ENCODE measurements at places on chromosomes 13 and 19. TPM values are rescaled to one million over a fixed set of nuclear protein-coding genes. Genes with fewer than 3 reads are reported as not detected.
A peak's percentile ranks its signal among the peaks of the same experiment; 100 is the strongest.

DNA sequence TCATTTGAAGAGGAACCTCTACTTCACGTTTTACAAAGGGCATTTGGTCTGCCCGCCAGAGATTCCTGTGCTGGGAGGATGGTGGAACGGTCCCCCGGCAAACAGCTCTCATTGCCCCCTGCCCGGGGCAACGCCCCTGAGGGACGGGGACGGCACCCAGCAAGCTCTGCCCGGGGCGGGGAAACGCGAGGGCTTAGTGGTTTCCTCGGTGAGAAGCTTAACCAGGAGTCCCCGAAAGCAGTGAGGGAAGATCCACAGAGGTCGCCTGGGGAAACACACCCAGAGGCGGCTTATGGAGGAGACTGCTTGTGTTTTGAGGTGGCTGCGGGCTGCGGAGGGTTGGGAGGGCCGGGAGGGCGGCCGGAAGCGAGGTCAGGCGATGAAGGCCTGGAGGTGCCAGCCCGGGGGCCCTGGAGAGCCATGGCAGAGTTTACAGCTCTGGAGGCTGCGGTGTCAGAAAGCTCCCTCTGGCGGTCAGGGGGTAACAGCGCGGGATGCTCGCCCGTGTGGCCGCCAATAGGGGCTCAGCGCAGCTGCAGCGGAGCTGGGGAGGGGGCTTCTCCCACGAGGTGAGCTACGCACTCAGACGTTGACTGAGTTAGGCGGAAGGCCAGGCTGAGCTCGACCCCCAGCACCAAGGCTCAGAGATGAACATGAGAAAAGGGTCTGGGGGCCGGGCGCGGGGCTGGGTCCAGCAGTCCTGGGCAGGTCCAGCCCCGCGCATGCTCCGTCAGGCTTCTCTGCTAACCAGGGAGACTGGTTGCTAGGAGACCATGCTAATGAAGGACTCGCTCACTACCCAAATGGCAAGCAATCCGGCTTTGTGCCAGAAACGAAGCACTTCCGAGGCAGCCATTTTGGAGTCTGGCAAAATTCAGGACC, 652 bp upstream of the TPGS1 start:
- peak; percentile 97 for DNase-seq
- H3K4me1 ChIP-seq, result peaks cover 41% of the 10 kb centered on the region
- H3K36me3 ChIP-seq, result peaks cover 6% of the 10 kb centered on the region
- H3K4me3 ChIP-seq, result peak overlapping the region; percentile 95

DNA sequence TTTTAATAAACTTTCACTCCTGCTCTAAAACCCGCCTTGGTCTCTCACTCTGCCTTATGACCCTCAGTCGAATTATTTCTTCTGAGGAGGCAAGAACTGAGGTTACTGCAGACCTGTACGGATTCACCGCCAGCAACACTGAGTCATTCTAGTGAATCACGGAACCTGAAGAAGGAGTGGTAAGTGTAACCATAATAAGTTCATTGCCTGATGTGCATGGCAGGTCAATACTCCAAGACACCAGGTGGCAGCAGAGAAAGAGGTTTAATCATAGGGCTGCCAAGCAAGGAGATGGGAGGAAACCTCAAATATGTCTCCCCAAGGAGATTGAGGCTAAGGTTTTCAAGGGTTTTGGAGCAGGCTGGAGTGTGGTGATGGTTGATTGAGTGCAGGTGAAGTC, 204.3 kb upstream of the IPO5 start:
- H3K4me1 ChIP-seq, result no peaks in the 10 kb centered on the region
- no peak overlapping the region for H3K4me3 ChIP-seq
- no peaks in the 10 kb centered on the region for H3K36me3 ChIP-seq
- no peak overlapping the region for H3K27ac ChIP-seq
- peak; percentile 4 for DNase-seq

- no peak overlapping the region for H3K27ac ChIP-seq
- H3K36me3 ChIP-seq, result no peaks in the 10 kb centered on the region
- H3K4me1 ChIP-seq, result peaks cover 10% of the 10 kb centered on the region
- H3K27me3 ChIP-seq, result peaks cover 58% of the 10 kb centered on the region
- DNase-seq, result no peak
- H3K4me3 ChIP-seq, result no peak overlapping the region
Observed at GRCh38 chr13:99977334-99977911, 4.2 kb upstream of the ZIC2 start.

GRCh38 chr19:9839415-9839814, 4.3 kb downstream of the PIN1 start:
- no peak overlapping the region for H3K4me3 ChIP-seq
- peaks cover 15% of the 10 kb centered on the region for H3K4me1 ChIP-seq
- peaks cover 45% of the 10 kb centered on the region for H3K36me3 ChIP-seq
- no peak overlapping the region for H3K27ac ChIP-seq
- H3K27me3 ChIP-seq, result no peaks in the 10 kb centered on the region

GRCh38 chr19:37077501-37077933, 716 bp upstream of the ZNF420 start:
- peaks cover 23% of the 10 kb centered on the region for H3K4me1 ChIP-seq
- peak overlapping the region; percentile 98 for H3K27ac ChIP-seq
- H3K36me3 ChIP-seq, result peaks cover 41% of the 10 kb centered on the region
- no peaks in the 10 kb centered on the region for H3K27me3 ChIP-seq

GRCh38 chr13:27367570-27367969, 56.8 kb upstream of the GTF3A start:
- H3K36me3 ChIP-seq, result no peaks in the 10 kb centered on the region
- no peak overlapping the region for H3K27ac ChIP-seq
- H3K27me3 ChIP-seq, result peaks cover 6% of the 10 kb centered on the region
- no peaks in the 10 kb centered on the region for H3K4me1 ChIP-seq
- no peak overlapping the region for H3K4me3 ChIP-seq
- DNase-seq, result no peak

DNA sequence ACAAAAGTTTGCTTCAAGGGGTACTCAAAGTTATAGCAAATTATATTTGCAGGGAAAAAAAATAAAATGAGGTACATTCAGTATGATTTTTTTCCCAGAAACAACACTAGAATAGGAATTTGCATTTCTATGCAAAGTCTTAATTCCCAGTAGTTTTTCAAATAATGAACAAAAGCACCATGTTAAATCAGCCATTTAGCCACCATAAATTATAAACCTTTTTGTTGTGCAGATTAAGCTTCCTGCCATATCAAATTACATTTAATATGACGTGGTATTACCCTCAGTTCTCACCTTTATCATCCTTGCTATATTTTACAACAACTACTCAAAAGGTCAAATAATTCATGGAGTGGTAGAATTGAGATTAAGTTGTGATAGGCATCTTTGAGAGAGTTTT, 136.6 kb upstream of the FRY start:
- peaks cover 2% of the 10 kb centered on the region for H3K27me3 ChIP-seq
- H3K36me3 ChIP-seq, result no peaks in the 10 kb centered on the region
- no peak for DNase-seq
- H3K27ac ChIP-seq, result no peak overlapping the region
- H3K4me3 ChIP-seq, result no peak overlapping the region
- H3K4me1 ChIP-seq, result peaks cover 13% of the 10 kb centered on the region

DNA sequence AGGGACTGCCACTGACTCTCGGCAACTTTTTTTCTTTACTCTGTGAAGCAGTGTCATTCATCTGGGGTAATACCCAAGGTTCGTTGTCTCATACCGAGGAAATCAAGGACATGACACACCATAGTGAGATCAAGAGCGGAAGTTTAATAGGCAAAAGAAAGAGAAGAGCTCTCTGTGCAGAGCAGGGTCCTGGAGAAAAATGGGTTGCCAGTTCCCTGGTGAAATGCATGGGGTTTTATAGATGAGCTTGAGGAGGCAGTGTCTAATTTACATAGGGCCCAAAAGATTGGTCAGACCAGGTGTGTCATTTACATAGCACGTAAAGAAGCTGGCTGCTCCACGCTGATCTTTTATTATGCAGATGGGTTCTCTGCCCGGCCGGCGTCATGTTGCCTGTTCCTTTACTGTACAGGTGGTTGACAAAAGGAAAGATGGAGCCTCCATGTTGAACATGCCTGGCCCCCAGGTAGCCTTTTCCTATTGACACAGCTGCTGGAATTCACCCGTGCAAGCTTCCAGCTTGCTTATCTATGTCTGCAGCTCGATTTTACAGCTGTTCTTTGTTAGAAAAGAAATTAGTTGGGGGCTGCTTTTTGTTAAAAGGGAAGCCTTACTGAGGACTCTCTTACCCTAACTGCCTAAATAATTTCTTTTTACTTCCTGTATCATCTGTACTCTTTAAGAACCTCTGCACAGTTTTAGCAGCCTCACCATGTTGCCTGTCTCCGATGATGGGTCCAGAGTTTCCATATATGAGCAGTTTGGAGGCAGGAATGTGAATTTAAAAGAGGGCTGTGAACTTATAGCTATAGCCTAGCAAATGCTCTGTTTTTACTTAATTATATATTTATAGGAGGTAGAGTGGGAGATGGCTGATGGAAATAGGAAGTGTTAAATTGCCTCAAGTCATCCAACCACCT, 98.0 kb upstream of the DIAPH3 start:
- H3K27ac ChIP-seq, result no peak overlapping the region
- no peak for DNase-seq
- no peaks in the 10 kb centered on the region for H3K36me3 ChIP-seq
- peaks cover 13% of the 10 kb centered on the region for H3K27me3 ChIP-seq
- no peak overlapping the region for H3K4me3 ChIP-seq

GRCh38 chr13:33204130-33204927, 81.2 kb downstream of the STARD13 start:
- no peak overlapping the region for H3K4me3 ChIP-seq
- H3K36me3 ChIP-seq, result no peaks in the 10 kb centered on the region
- peaks cover 17% of the 10 kb centered on the region for H3K27me3 ChIP-seq
- no peak overlapping the region for H3K27ac ChIP-seq
- peaks cover 23% of the 10 kb centered on the region for H3K4me1 ChIP-seq

- H3K36me3 ChIP-seq, result peaks cover 4% of the 10 kb centered on the region
- DNase-seq, result no peak
- no peak overlapping the region for H3K27ac ChIP-seq
- H3K27me3 ChIP-seq, result peaks cover 7% of the 10 kb centered on the region
- H3K4me3 ChIP-seq, result no peak overlapping the region
Observed at GRCh38 chr19:347946-348861, 3.6 kb upstream of the MIER2 start.

- no peak overlapping the region for H3K27ac ChIP-seq
- peaks cover 30% of the 10 kb centered on the region for H3K4me1 ChIP-seq
- DNase-seq, result no peak
Observed at GRCh38 chr13:48564056-48564455, 31.2 kb upstream of the RCBTB2 start.

DNA sequence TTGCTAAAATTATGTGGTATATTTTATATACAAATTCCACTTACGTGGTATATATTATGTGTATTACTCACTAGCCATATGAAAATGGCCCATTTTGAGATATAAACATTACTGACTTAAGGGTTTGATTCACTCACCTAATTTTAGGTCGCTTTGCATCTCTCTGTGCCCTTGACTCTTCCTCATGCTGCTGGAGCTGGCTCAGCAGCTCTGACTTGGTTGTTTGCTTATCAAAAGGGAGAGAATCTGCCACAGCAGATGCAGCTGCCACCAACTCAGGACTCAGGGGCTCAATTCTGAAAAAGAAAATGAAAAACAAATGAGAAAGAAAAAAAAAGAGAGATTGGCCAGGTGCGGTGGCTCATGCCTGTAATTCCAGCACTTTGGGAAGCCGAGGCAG, 12.2 kb downstream of the MRPS31 start:
- no peak overlapping the region for H3K27ac ChIP-seq
- H3K4me1 ChIP-seq, result peaks cover 21% of the 10 kb centered on the region
- no peaks in the 10 kb centered on the region for H3K27me3 ChIP-seq
- DNase-seq, result no peak

DNA sequence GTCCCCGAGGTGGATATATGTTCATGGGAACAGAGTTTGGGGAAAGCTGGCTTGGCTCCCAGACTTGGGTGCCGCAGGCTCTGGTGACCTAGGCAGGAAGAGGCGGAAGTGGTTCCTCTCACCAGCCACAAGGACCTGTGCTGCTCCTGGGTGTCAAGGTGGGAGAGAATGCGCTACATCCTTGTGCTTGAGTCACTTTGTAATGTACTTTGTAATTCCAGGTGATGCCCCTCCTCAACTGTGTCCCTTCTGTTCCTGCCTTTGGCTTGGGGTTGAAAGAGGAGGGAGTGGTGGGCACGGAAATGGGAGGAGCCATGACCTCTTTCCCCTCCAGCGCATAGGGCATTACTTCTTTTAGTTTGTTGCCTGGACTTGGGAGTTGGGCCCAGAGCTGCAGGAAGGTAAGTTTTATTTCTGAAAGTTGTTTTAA, 10.9 kb downstream of the GARRE1 start:
- H3K27me3 ChIP-seq, result no peaks in the 10 kb centered on the region
- peak overlapping the region; percentile 48 for H3K27ac ChIP-seq
- H3K36me3 ChIP-seq, result peaks cover 8% of the 10 kb centered on the region
- no peak for DNase-seq
- H3K4me3 ChIP-seq, result no peak overlapping the region

DNA sequence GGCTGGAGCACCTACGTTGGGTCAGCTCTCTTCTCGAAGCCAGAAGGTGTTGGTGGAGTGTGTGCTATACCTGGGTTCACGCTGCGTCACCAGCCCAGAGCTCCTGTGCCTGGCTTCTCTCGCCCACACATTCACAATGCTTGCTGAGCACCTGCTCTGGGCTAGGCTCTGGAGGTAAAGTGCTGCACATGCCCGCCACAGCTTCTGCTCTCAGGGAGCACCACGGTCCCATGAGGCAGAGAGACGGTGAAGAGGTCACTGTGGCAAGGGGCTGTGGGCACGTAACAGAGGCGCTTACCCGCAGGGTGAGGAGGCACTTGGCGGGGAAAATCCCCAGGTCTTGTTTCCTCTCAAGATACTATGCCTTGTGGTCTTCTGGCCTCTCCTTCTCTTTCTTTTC, 174.2 kb downstream of the TEX29 start:
- H3K27ac ChIP-seq, result no peak overlapping the region
- DNase-seq, result no peak
- H3K4me1 ChIP-seq, result no peaks in the 10 kb centered on the region
- peaks cover 9% of the 10 kb centered on the region for H3K27me3 ChIP-seq

DNA sequence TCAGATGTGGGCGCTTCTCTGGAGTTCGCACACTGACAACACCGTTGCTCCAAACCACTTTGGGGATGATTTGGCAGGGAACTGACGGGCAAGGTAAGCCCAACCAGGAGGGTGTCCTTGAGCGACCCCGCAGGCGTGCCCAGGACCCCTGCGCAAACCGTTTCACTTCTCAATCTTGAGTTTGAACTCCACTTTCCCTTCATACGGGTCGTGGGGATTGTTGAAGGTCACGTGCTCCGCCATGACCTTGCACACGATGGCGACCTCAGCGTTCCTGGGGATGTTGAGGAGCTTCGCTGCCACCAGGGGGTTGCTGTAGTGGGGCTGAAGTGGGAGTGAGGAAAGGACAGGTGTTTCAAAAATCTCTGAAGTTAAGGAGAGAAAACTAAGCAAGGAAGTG, 8.8 kb downstream of the ATP4B start:
- no peaks in the 10 kb centered on the region for H3K27me3 ChIP-seq
- no peak overlapping the region for H3K27ac ChIP-seq
- DNase-seq, result peak; percentile 1
- H3K4me3 ChIP-seq, result no peak overlapping the region

GRCh38 chr19:7211191-7211951, 82.8 kb downstream of the INSR start:
- H3K27me3 ChIP-seq, result peaks cover 2% of the 10 kb centered on the region
- no peak overlapping the region for H3K27ac ChIP-seq
- H3K4me1 ChIP-seq, result peaks cover 54% of the 10 kb centered on the region
- no peaks in the 10 kb centered on the region for H3K36me3 ChIP-seq
- no peak for DNase-seq
- no peak overlapping the region for H3K4me3 ChIP-seq

GRCh38 chr13:47126432-47126831, 229.6 kb upstream of the HTR2A start:
- no peaks in the 10 kb centered on the region for H3K4me1 ChIP-seq
- no peak for DNase-seq
- no peak overlapping the region for H3K27ac ChIP-seq
- H3K4me3 ChIP-seq, result no peak overlapping the region
- peaks cover 5% of the 10 kb centered on the region for H3K27me3 ChIP-seq

Gene ELSPBP1
- not detected for total RNA-seq

Gene C5AR1
- total RNA-seq, result 0.41 TPM

Gene IGFL3
- not detected for total RNA-seq

Gene TCF3
- total RNA-seq, result 133 TPM

Gene TEX101
- not detected for total RNA-seq
